CD8-positive, alpha-beta T cell (primary cell): ENCODE measurements at places on chromosomes 2 and 18.

DNA sequence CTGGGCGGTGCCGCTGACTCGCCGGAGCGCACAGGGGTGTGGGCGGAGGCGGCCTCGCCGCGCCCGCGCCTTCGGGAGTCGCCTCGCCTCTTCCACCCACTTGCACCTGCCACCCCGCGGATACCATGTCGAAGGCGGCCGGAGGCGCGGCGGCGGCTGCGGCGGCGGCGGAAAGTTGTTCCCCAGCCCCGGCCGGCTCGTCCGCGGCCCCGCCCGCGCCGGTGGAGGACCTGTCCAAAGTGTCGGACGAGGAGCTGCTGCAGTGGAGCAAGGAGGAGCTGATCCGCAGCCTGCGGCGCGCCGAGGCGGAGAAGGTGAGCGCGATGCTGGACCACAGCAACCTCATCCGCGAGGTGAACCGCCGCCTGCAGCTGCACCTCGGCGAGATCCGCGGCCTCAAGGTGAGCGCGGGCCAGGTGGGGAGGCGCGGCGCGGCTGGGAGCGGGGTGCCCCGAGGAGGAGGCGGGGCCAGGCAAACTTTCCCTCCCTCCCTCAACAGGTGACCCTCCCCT, 766 bp downstream of the CCDC85A start:
- no peak for DNase-seq

DNA sequence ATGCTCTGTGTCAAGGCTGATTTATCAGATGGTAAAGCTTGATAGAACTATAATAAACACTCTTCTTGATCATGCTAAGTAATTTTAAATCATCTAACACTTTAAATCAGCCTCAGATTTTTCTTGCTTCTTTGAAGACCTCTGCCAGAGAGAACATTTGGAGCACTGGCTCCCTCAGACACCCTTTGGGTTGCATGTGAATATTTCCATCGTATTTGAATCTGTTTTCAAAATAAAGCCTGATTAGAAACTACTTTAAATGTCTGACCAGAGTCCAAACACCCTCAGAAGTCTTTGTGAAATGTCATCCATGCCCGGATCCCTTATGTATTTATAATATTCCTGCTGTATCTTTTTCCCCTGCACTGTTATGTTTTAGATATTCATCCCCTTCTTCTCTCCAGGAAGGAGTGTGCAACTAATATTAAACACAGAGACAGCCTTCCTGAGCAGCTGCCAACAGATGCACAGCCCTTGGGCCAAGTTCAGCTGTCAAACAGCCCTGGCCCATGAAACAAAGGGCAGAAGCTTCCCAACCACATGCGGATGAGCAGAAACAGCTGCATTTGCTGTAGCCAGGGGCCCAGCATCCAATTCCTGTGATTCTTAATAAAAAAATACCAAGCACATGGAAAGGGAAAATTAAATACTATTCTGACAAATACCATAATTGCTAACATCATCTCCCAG, 46.5 kb downstream of the DPP10 start:
- no peak for DNase-seq

DNA sequence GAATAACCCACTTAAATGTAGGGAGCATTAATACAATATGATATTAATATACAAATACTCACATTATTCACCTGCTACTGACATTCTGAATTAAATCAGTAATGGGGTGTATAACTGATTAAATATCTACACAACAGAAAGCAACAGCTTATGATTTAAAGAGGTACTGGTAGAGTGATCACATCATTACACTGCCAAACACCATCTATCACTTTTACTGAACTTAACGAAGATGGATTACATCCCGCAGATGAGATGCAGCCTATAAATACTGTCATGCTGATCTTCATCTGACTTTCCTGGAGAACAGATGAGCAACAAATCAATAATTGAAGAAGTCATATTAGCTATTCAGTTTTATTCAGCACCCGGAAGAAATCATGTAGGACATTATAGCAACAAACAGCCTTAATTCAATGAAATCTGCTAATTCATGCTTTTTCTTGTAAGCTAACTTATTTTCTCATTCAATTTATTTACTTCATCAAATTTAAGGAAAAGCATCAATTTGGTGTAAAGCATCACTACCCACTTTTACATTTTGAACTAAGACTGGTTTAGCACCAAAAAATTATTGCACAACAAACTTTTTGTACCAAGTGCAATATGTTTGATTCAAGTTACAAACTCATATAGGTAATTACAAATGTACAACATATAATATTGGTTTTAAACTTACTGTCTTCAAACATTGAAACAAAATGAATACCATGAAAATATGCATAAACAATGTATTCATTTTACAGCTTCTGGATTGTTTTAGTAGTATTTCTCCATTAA, 1509.0 kb downstream of the LRP1B start:
- no peak for DNase-seq

- DNase-seq, result no peak
Observed at GRCh38 chr2:43044093-43044681, 182.2 kb downstream of the ZFP36L2 start.

DNA sequence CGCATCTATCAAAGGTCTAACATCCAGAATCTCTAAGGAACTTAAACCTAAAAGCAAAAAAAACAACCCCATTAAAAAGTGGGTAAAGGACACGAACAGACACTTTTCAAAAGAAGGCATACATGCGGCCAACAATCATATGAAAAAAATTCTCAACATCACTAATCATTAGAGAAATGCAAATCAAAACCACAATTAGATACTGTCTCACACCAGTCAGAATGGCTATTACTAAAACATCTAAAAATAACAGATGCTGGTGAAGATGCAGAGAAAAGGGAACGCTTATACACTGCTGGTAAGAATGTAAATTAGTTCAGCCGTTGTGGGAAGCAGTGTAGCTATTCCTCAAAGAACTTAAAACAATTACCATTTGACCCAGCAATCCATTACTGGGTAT, 38.0 kb downstream of the PPP3R1 start:
- DNase-seq, result no peak

GRCh38 chr2:67346718-67347407, 50.3 kb upstream of the ETAA1 start:
- DNase-seq, result no peak

- DNase-seq, result no peak
Observed at GRCh38 chr2:119782308-119783027, 22.7 kb downstream of the PTPN4 start.

GRCh38 chr2:73063909-73064875, 7.3 kb downstream of the SFXN5 start:
- DNase-seq, result no peak

GRCh38 chr2:72326759-72327158, 179.1 kb upstream of the CYP26B1 start:
- no peak for DNase-seq

- DNase-seq, result no peak
Observed at GRCh38 chr2:119063177-119063576, 95.4 kb downstream of the C1QL2 start.

DNA sequence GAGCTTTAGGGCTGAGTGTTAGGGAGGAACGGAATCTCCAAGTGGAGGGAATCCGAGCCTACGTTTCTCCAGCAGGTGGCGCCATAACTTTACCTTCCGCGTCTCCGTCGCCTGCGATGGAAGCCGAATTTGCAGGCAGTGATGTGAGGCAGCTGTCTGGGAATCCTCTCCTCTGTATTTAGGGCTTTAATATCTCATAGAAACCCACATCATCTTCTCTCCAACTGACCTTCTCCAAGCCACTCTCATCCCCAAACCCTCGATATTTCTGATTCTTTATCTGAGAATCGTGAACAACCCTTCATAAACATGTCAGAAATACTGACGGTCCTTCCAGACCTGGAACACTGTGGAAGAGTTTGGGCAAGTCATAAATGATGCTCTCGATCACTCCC, 27.5 kb downstream of the SIX2 start:
- peak; percentile 62 for DNase-seq

DNA sequence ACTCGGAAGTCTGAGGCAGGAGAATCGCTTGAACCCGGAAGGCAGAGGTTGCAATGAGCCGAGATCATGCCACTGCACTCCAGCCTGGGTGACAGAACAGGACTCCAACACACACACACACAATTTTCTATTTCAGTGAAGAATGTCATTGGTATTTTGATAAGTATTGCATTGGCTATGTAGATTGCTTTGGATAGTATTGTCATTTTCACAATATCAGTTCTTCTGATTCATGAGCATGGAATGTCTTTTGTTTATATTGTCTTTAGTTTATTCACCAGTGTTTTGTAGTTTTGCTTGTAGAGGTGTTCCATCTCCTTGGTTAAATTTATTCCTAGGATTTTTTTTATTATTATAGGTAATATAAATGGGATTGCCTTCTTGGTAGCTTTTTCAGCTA, 693.4 kb upstream of the SYT4 start:
- no peak for DNase-seq

- DNase-seq, result no peak
Observed at GRCh38 chr18:47143899-47144485, 6.3 kb downstream of the HDHD2 start.

GRCh38 chr2:240200230-240201051, 60.0 kb upstream of the OTOS start:
- no peak for DNase-seq

GRCh38 chr18:37383036-37383785, 182.4 kb downstream of the CELF4 start:
- no peak for DNase-seq

DNA sequence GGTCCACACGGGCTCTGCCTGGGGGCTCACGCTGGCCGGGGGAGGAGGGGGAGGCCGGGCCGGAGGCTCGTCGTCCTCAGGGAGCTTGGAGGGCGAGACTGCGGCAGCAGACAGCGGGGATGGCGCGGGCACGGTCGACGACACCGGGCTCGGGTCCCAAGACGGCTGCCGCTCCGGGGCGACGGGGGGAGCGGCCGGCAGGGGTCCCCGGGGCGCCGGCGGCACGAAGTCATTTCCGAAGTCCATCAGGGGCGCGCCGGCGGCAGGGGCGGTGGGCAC, 491 bp downstream of the RTN4 start:
- no peak for DNase-seq

GRCh38 chr2:187500585-187501359, 52.7 kb upstream of the CALCRL start:
- no peak for DNase-seq

- DNase-seq, result no peak
Observed at GRCh38 chr2:30192314-30192713, 39.0 kb upstream of the LBH start.

DNA sequence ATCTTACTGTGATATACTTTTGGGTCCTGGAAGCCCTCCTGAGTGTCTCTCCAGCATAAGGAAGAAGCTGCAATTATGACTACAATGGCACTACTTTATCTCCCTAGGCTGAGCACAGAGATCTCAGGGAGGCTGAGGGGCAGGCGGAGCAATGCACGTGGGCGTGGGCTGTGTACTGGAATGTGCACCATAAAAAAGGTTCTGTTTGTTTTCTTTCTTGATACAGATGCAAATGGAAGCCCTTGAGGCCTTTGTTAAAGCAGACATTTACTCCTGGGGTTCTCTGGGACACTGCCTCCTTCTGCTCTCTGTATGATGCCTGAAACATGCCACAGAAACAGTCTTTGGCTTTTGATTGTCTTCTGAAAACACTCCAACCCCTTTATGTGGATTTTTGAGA, 79.1 kb upstream of the DLX2 start:
- DNase-seq, result no peak

DNA sequence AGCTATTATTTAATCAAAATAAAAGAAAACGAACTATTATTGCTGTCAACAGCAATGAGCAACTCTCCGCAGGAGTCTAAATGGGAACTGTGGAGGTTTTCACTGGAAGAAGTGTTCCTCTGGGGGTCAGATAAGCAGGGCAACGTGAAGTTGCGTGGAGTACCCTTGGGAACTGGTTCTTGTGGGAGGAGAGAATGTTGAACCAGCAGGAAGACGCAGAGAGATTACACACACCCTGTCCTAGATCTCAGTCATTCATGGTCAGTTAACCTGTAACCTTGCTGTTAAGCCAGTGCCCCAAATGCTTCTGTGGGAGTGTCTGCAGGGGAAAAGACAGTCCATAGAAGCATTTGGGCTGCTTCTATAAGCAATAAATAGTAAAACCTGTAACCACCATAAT, 20.4 kb upstream of the CABLES1 start:
- DNase-seq, result no peak

DNA sequence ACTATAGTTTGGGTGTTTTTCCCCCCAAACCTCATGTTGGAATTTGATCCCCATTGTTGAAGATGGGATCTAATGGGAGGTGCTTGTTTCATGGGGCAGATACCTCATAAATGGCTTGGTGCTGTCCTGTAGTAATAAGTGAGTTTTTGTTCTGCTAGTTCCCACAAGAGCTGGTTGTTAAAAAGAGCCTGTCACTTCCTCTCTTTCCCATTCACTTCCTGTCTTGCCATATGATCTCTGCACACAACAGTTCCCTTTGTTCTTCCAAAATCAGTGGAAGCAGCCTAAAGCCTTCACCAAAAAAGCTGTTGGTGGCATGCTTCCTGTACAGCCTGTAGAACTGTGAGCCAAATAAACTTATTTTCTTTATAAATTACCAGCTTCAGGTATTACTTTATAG, 768.2 kb upstream of the VRK2 start:
- no peak for DNase-seq

- no peak for DNase-seq
Observed at GRCh38 chr2:70258532-70258875, 567 bp downstream of the PCYOX1 start.

GRCh38 chr2:104656571-104657163, 197.2 kb upstream of the POU3F3 start:
- no peak for DNase-seq

GRCh38 chr2:64120928-64121327, 23.3 kb downstream of the PELI1 start:
- no peak for DNase-seq

DNA sequence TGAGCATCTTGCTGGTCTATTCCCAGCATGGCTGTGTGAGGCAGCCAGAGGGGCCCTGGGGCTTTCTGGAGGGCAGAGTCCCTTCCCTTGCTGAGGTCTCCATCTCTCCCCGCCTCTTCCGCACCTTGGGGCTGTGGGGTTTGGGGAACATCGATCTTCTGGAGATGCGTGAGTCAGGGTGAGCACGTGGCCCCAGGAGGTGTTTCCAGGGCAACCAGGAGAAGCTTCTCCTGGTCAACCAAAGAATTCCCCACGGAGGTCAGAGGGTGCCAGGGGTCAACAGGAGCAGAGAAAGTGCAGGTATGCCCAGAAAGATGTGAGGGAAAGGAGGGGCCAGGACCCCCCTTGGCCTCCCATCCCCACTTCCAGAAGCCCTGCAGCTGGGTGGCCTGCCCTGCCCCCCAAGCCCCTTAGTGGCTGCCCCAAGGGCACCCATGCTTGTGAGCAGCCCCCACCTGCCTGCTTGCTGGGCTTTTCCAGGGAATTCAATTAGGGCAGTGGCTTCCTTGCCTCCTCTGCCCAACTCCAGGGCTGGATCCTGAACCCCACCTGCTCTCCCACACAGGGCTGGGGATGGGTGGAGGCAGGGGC, 2.8 kb upstream of the PROM2 start:
- DNase-seq, result no peak

DNA sequence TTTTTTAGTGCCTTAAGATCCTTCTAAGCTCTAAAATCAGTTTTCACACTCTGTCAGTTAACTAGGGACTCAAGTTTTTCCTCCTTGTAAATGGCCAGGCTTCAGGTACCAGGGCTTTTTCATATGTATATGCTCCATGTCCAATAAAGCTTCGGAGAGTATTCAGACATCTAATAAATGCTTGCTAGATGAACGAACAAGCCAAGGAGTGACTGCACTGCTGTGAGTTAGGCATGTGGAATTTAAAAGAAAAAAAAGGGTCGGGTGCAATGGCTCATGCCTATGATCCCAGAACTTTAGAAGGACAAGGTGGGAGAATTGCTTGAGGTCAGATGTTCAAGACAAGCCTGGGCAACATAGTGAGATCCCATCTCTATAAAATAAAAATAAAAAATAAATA, 81.9 kb downstream of the CDH2 start:
- DNase-seq, result no peak

GRCh38 chr2:127506510-127506909, 19.8 kb downstream of the IWS1 start:
- no peak for DNase-seq

- DNase-seq, result no peak
Observed at GRCh38 chr2:27716301-27717069, 52.8 kb downstream of the SLC4A1AP start.
